ENCODE measurements at places on chromosomes 12 and 14.

DNA sequence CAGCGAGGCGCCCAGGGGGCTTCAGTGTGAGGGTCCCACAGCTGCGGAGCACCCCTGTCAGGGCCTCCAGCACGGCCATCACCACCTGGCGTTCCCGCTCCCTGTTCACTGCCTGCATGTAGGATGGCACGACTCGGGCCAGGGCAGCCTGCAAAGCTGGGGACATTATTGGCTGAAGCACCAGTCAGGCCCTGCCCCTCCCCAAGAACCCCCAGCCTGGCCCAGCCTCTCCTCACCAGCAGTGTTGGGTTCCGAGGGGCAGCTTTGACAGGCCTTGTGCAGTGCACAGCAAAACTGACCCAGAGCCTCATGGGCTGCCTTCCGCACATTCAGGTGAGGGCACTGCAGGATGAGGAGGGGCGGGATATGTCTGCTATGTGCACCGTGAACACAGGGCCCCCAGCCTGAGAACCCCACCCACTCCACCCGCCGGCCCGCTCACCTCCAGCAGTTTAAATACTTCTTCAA, 5.6 kb downstream of the IPO4 start:
- no peak for DNase-seq

GRCh38 chr12:49920241-49920914, 16.7 kb upstream of the FAIM2 start:
- DNase-seq, result no peak

- DNase-seq, result no peak
These were observed 11.7 kb upstream of the OSBPL8 start for GRCh38 chr12:76571256-76571655.

GRCh38 chr12:17148706-17149105, 542.7 kb upstream of the LMO3 start:
- DNase-seq, result no peak
